Effector memory CD4-positive, alpha-beta T cell (primary cell): ENCODE measurements at places on chromosomes 2 and 18.

DNA sequence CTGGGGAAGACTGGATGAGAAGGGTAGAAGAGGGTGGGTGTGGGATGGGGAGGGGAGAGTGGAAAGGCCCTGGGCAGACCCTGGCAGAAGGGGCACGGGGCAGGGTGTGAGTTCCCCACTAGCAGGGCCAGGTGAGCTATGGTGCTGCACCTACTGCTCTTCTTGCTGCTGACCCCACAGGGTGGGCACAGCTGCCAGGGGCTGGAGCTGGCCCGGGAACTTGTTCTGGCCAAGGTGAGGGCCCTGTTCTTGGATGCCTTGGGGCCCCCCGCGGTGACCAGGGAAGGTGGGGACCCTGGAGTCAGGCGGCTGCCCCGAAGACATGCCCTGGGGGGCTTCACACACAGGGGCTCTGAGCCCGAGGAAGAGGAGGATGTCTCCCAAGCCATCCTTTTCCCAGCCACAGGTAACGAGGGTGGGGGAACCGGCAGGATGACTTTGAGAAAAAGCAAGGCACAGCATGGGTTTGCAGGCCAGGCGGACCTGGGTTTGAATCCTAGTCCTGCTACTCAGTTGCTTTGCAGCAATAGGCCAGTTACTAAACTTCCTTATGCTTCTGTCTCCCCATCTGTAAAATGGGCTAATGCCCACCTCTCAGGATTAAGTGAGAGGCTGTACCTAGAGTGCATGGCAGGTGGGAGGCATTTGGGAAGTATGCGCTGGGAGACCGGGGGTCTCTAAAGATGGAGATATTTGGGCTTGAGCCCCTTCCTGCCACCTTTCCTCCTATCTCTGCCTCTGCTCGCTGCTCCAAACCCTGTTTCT is at the start of gene INHA:
Gene INHA, plus strand, starts transcription at position 74 of the 765 bp plus-strand sequence. Its CDS starts 65 bp downstream, at position 139.
- no peak for DNase-seq

GRCh38 chr18:77442393-77442792 is 192.7 kb downstream of the GALR1 start:
- DNase-seq: no peak

- no peak for DNase-seq
Observed at GRCh38 chr2:72914589-72915319, 2.6 kb upstream of the EMX1 start.

DNA sequence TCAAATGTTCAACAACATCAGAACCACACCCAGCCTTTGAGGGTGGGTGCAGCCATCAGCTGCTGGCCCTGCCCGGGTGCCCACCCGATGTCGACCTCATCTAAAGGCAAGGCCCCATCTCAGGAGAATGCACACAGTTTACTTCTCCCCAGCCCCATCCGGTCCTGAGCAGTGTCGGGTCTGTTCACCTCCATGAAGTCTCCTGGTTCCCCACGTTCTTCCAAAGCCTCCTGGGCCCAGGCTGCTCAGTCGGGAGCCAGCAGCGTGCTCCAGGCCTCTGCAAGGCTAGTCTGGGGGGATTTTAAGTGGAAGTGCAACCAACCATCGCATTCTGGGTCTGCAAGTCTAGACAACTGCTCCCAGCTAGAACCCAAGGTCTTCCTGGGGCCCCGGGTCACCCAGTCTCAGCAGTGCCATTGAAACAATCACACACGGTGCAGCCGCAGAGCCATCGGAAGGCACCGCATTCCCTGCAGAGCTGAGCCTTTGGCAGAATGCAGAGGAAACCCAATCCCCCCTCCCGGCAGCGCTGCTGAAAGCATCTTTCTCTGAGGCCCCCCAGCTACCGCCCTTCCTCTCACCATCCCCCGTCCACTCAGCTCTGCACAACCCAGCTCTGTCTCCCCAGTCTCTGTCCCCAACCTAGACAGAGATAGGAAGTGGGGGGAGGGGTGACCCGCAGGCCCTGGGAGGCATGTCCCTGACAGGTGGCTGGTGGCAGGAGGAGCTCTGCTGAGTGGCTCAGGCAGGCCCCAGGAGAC is 8.5 kb downstream of the ESPNL start:
- DNase-seq: no peak

DNA sequence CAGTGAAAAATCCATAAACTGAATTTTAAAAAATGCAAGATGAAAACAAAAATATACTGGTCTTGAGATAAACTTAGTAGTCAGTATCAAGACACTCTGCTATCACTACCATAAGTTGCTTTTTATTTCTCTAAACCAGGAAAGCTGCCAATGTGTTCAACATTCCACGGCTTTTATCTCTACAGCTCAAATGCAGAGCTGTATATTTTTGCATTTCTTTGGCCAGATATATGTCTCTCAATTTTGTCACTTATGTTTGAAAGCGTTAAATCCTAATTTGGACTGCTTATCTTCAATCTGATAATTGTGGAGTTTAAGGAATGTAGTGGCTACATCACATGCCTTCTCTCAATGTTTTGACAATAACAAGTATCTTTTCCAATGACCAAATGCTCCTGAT is 609.5 kb downstream of the EPHA4 start:
- no peak for DNase-seq

DNA sequence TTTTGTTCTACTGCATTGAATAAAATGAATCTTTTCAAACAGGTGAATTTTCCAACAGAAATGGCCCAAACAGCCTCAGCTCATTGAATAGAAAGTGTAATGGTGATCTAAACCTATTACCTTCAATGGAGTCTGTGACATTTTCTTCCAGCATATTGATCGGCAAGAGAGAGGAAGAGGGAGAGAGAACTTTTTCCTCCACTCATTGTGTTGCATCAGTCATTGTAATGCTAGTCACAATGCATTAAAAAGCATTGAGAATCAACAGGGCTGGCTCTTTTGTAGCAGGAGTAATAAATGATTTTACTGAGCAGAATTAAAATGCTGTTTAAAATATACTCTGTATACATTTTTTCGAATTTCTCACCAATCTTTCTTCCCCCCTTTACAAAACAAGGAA is 1794.5 kb upstream of the CELF4 start:
- no peak for DNase-seq

GRCh38 chr18:331221-331821 is 63.5 kb upstream of the THOC1 start:
- DNase-seq: no peak

GRCh38 chr2:239438995-239439753 is 38.4 kb upstream of the HDAC4 start:
- DNase-seq: no peak

GRCh38 chr2:69975853-69976462 is 14.5 kb upstream of the ASPRV1 start:
- no peak for DNase-seq

GRCh38 chr2:205848601-205849000 is 166.3 kb downstream of the NRP2 start:
- no peak for DNase-seq

DNA sequence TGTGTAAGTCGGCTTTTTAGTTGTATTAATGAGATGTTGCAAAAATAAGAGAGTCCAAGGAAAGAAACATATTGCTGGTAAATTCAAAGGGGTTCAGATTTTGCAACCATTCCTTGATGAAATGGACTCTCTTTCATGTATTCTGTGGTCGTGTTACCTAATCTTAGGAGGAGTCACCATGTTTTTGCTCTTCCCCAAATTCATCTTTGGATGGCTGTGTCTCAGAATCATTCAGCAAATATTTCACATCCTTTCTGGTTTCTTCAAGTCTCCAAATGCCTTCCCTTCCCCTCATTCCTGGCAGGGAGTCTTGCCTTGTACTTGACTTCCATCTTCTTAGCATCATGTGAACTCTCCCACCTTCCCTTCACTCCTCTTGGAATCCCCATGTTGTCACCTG is 66.1 kb downstream of the PTPRM start:
- DNase-seq: no peak

- no peak for DNase-seq
Observed at GRCh38 chr2:169977530-169977929, 150.3 kb downstream of the UBR3 start.

DNA sequence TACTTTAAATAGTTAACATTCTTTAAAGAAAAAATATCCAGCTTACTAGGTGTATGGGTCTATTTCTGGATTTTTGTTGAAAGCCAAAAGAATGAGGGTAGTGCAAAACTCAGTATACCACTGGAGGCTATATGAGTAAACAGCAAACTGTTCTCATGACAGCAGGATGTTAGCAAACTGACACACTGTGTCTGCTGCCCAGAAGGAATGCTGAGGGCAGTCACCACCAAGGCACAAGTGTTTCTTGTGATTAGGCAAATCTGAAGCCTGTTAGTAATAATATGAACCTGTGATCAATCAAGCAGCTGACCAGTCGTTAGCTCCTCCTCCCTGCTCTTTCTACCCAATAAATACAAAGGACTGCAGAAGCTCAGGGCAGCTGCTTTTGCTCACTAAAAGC is 50.5 kb upstream of the SULT1C3 start:
- DNase-seq: no peak

DNA sequence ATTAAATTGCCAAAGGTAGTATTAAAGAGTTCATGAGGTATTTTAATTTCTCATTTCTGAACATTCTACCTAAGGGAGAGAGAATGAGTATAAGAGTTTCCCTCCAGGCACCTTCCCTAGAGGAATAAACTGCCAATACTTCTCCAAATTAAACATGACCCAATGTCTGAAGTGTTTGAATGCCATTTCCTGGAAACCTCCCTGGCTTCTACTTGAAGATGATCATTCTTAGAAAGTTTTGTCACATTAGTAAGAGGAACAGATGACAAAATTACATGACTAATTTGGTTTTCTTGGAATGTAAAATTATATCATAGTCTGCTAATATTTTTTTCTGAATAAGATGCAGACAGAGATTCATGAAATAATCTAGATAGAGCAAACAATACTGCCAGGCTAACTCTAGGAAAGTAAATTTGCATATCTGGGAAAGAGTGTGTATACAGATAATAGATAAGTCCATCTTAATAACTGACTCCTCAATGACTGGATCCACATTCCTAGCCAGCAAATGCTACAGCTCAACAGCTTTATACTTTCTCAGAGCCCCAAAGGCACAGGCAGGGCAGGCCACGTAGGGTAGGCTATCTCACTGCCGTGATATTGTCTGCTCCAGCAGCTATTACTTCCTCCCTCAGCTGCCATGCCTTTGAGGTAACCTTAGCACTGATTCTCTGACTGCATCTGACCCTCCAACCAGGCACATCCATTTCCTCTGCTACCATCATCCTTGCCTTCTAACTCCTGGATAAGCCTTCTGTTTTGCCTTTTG is 630.8 kb upstream of the PIK3C3 start:
- DNase-seq: no peak

DNA sequence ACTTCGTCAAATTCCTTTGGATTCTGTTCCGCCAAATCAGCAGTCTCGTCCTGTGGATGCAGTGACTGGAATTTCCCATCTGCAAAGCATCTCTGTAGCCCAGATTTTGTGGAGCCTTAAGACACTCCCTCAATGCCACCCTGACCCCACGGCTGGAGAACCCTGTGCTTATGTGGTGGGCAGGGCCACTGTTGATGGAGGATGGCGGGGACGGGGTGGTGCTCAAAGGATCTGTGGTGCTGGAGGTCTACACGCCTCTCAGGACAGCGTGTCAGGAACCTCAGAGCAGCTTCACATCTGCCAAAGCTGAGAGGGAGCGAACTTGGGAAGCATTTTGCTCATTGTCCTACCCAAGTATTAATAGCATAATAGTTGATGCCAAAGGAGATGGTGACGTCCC is 200.1 kb downstream of the MGAT5 start:
- DNase-seq: no peak

GRCh38 chr2:238130111-238130695 is 8.3 kb upstream of the KLHL30 start:
- no peak for DNase-seq

DNA sequence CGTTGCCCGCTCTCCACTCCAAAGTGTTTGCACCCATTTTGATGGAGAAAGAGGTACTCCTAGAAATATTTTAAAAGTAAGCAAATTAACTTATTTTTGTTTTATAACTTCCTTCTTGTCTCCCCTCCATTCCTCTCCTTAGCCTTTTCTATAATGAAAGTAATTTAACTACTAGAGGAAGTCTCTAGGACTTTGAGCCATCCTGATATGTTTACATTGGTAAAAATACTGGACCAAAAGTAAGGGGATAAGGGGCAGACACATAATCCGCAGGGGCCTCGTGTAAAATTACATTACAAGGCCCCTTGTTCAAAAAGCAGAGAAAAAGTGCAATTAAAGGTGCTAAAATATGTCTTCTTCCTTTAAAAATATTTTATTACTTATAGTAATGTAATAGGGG is 55.4 kb downstream of the MYOM1 start:
- DNase-seq: no peak

- peak; percentile 21 for DNase-seq
Observed at GRCh38 chr2:201182650-201183364, at the start of gene CASP10. Gene CASP10 (plus strand): TSS chr2:201183141. CDS start chr2:201185778, 2,637 bp downstream.

DNA sequence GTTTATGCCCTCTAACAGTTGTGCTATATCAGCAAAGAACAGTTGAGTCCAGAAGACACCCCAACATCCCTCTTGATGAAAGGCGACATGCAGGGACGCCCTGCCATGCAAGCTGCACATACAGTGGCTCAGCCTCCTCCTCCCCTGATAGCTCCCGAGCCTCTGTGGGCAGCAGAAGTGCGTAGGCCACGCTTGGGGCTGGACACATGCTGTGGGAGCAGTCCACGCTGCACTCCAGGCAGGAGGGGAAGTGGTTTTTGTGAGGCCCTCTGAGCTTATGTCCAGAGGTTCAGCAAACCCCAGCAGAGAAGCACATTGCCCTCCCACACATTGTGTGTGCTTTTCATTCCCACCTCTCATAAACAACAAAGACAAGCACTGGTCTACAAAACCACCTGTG is 162.1 kb downstream of the SEPTIN10 start:
- no peak for DNase-seq

DNA sequence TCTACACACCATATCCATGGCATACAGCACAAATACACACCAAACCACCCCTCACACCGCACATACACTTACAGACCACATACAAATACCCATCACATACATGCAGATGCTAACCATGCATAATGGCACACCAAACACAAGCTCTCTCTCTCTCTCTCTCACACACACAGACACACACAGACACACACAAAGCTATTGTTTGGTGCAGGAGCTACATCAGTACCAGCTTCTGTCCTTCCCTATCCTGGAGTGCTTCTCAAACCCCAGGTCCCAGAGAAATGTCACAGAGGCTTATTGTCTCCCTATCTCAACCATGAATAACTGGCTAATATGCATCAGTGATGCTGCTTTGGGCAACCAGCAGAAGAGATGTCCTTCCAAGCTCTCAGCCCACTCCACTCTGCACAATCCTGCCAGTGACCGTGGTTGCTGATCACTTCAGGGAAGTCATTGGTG is 36.5 kb upstream of the ST3GAL5 start:
- no peak for DNase-seq

DNA sequence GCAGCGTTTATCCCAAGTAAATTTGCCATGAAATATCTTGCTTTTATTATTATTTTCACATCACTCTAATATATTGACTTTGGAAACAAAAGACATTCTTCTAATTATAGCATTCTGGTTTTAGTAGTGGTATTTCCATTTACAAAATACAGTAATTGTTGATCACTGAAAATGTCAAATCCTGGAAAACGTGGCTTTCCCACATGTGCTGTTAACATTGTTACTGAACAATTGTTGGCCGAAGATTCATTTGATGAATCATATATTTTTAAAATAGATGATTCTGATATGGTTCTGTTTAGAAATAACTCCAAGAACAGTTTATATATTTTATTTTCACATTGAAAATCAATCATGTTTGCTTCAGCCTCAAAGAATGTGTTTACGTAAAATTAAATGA is 32.9 kb downstream of the SP140 start:
- DNase-seq: no peak

- DNase-seq: no peak
Observed at GRCh38 chr2:96856776-96857666, 795 bp downstream of the ANKRD39 start.

GRCh38 chr2:129347486-129348217 is 631.8 kb upstream of the RAB6C start:
- no peak for DNase-seq
